CD4-positive, alpha-beta T cell treated with Interleukin-4 for 4 hours (primary cell): ENCODE measurements at places on chromosomes 1 and 21.
A peak's percentile ranks its signal among the peaks of the same experiment; 100 is the strongest.

DNA sequence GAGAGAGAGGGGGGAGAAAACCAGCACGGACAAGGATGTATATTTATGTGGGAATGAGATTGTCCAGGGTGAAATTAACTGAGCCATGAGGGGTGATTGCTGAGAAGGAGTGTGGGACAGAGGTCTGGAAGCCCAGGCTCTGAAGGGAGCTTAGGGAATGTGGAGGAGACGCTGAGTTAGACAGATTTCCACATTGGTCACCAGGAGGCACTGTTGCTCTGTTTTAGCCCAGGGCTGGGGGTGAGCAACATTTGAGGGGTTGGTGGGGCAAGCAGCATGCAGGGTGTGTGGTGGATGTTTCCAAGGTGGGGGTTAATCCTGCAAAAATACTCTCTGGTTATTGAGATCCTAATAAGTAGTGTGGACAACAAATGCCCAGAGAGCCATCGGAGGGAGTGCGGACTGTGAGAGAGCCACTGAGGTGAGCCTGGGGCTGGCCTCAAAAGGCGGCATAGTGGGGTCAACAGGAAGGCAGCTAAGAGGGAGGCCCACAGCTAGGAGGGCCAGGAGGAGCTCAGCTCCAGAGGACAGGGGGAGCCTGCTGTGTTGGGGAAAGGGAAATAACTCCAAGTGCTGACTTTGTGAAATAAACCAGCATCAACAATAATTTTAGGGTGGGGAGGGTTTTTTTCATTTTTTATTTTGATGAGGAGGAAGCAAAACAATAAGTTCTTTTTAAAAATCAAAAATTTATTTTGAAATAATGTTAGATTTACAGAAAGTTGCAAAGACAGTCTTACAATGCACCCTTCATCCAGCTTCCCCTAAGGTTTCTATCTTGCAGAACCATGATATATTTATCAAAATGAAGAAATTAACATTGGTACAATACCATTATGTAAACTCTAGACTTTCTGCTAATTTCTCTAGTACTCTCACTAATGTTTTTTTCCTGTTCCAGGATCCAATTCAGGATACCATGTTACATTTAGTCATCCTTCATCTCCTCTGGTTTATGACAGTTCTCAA lies 82.8 kb upstream of the CD34 start:
- DNase-seq, result no peak

DNA sequence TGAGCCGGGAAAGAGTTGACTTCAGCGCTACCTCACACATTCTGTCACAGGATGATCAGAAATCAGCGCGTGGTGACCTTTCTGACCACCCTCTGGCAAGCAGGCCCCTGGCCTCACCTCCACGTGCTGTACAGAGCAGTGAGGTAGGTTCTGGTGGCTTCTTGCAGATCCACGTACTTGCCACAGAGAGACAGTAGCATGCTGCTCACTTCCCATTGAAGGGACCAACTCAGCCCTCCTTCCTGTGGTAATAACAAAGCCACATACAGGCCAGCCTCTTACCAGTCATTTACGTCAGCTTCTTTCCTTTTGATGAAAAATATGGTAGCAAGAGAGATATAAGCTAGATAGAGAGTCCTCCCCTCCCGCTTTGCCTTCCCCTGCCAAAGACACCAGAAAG lies 200.7 kb downstream of the CHRM3 start:
- DNase-seq, result peak; percentile 24

DNA sequence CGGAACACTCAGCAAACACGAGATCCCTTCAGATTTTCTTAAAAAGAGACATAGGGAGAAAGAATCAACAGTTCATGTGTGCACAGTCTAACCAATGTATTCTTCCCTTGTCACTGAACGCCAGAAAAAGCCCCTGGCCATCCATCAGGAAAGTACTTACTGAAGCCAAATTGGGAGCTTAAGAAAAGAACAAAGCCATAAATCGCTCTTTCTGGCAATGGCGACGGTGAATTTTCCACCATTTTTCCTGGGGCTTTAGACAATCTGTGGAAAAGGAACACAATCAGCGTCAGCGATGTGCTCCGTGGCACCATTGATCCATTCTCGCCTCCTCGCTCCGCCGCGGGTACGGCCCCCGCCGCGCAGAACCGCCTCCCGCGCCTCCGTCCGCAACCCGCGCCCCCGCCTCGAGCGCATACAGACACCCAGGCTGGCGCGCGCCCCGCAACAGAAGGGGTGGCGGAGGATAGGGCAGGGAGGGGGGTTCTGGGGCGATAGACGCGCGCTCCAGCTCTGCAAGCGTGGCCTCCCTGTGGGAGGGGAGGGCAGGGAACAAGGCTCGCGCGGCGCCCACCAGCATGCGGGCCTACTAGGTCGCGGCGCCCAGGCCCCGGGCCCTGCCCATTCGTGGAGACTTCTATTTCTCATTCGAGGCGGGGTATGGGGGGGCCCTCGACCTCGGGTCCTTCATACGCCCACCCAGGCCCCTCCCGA lies 440 bp downstream of the PIGP start:
- DNase-seq, result peak; percentile 74

DNA sequence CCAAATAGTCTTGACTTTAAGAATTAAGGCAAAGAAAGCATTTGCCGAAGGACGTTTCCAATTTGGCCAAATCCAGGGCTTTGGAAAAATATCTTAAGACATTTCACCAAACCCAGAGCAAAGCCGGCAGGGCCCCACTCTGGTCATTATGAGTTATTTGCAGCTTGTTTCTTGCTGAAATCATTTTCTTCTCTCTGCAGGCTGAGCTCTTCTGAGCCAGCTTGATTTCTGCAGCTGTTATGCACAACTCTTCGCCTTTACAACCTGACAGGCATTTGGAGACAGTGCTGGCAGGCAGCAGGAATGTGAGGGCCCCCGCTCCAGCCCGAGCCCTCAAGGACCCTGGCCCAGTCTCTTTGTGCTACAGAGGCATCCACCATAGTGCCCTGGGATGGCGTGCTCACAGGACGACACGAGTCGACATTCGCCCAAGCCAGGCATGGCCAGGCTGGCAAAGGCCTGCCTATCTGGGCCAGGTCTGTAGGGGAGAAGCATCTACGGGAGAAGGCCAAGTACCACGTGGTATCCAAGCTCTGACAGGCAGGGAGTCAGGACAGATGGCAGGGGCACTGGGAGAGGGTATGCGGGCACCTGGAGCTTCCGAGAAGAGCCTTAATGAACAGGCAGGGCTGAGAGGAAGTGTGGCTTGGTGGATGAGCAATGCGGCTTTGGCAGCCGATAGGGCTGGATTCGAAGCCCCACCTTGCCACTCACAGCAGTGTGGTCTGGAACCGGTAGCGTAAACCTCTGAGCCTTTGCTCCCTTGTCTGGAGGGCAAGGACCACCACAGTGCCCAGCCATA lies 32.3 kb downstream of the SYF2 start:
- DNase-seq, result no peak
